Mononuclear cell (primary cell): ENCODE measurements at places on chromosomes 7 and 10. TPM values are rescaled to one million over a fixed set of nuclear protein-coding genes. Genes with fewer than 3 reads are reported as not detected.

The FAM180A gene
- not detected for total RNA-seq

The METTL2B gene
- total RNA-seq: 8.0 TPM

The TMUB1 gene
- 20.0 TPM for total RNA-seq

The SERPINE1 gene
- total RNA-seq: 2.3 TPM

The PNLIPRP1 gene
- total RNA-seq: not detected

The SPAM1 gene
- total RNA-seq: not detected

The CAMK2G gene
- total RNA-seq: 25.9 TPM

The RAPGEF5 gene
- 0.63 TPM for total RNA-seq

The GHRHR gene
- not detected for total RNA-seq

The HSPA12A gene
- total RNA-seq: under 0.01 TPM

The RARRES2 gene
- not detected for total RNA-seq
